Activated T-helper 17 cell treated with anti-CD3 and anti-CD28 coated beads, Interleukin-2, amount 50 U/mL, for 72 hours (primary cell): ENCODE measurements at places on chromosomes 3 and 15. TPM values are rescaled to one million over a fixed set of nuclear protein-coding genes. Genes with fewer than 3 reads are reported as not detected.

- no peaks in the 10 kb centered on the region for H3K36me3 ChIP-seq
- ATAC-seq = no peak
- no peaks in the 10 kb centered on the region for H3K27me3 ChIP-seq
- H3K4me3 ChIP-seq = no peak overlapping the region
Measured at GRCh38 chr3:169454823-169455222, 208.7 kb downstream of the MECOM start.

- H3K27ac ChIP-seq = no peak overlapping the region
- no peaks in the 10 kb centered on the region for H3K36me3 ChIP-seq
- no peak for ATAC-seq
Measured at GRCh38 chr3:170520996-170521395, 64.9 kb downstream of the SLC7A14 start.

- no peak for ATAC-seq
- no peaks in the 10 kb centered on the region for H3K36me3 ChIP-seq
- H3K4me1 ChIP-seq = peaks cover 2% of the 10 kb centered on the region
- no peak overlapping the region for H3K4me3 ChIP-seq
Measured at GRCh38 chr15:70418943-70419342, 321.2 kb upstream of the TLE3 start.

DNA sequence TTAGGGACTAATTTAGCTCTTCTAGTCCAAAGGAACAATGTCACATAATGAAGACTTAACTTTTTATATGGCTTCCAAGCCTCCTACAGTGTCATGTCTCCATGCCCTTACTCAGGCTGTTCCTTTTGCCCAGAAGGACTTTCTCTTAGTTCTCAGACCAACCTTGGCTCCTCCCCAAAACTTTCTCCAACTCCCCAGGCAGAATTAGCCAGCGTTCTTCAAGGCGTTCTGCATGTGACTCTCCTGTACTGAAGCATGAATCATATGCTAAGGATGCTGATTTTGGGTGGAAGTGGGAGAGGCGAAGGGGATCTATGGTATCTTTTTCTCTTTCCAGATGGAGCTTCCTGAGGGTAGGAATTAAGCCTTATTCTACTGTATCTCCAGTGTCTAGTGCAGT lies 335.1 kb upstream of the ICE2 start:
- H3K4me1 ChIP-seq = peaks cover 46% of the 10 kb centered on the region
- H3K27ac ChIP-seq = no peak overlapping the region
- H3K4me3 ChIP-seq = peak overlapping the region; percentile 39
- no peak for ATAC-seq

DNA sequence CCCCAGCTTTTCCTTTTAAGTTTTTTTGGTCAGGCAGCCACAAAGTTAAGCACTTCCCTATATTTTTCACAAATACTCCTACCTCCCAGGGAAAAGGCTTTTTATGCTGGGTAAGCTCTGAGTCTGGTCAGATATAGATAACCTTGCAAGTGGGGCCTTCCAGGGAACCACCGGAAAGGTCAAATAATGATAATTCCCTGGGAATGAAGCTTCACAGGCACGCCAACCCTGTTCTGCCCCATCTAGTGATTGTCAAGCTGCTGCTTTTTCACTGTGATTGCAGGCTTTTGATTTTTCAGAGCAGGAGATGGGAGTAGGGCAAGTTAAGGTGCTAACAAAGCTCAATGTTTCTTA lies 121.0 kb downstream of the ZNF609 start:
- H3K4me1 ChIP-seq = peaks cover 10% of the 10 kb centered on the region
- H3K27ac ChIP-seq = no peak overlapping the region
- no peak for ATAC-seq
- H3K4me3 ChIP-seq = no peak overlapping the region
- no peaks in the 10 kb centered on the region for H3K27me3 ChIP-seq

DNA sequence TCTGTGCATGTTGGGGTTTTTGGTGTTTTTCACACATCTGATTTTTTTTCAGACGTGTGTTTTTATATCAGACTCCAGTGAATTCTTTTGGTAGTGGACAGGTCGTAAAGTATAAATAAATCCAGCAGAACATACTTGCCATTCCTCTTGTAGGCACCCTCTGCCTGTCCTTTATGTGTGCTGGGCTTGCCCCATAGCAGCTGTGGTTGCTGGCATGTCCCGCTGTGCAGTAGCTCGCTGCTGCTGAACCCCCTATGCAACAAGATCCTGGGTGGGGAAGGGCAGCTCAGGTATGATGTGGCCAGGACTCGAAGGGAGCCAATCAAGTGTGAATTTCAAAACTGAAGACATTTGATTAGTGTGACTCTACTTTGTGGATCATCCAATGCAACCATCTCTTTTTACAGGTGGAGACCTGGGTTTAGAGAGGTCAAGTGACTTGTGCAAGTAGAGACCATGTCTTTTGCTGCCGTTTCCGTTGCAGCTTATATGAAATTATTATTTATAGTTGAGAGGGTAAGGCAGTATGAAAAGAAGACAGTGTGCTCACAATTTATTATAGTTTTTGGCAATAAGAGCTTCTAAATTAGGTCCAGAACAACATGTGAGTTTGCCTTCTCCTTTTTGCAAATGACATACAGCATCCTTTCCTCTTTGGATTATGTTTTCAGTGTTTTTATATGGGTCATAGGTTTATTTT lies 350.8 kb upstream of the C2CD4B start:
- no peaks in the 10 kb centered on the region for H3K36me3 ChIP-seq
- peaks cover 41% of the 10 kb centered on the region for H3K27me3 ChIP-seq
- peaks cover 4% of the 10 kb centered on the region for H3K4me1 ChIP-seq
- H3K4me3 ChIP-seq = no peak overlapping the region
- no peak for ATAC-seq
- no peak overlapping the region for H3K27ac ChIP-seq

GRCh38 chr15:85687329-85687728 lies 107.4 kb downstream of the KLHL25 start:
- H3K27me3 ChIP-seq = no peaks in the 10 kb centered on the region
- H3K36me3 ChIP-seq = peaks cover 84% of the 10 kb centered on the region
- ATAC-seq = no peak
- peak overlapping the region; percentile 94 for H3K27ac ChIP-seq

ATP13A4 gene
- total RNA-seq = 2.7 TPM

- no peak overlapping the region for H3K27ac ChIP-seq
- no peak for ATAC-seq
- H3K27me3 ChIP-seq = no peaks in the 10 kb centered on the region
- H3K36me3 ChIP-seq = no peaks in the 10 kb centered on the region
- H3K4me3 ChIP-seq = no peak overlapping the region
Measured at GRCh38 chr3:78812166-78812565, 955.6 kb downstream of the ROBO1 start.
